ENCODE measurements at places on chromosomes 13 and 19.

GRCh38 chr19:18317961-18318800 is 4.7 kb downstream of the LSM4 start:
- no peak for DNase-seq

GRCh38 chr19:16626796-16627192 is 1.2 kb downstream of the MED26 start:
- no peak for DNase-seq

- peak; percentile 46 for DNase-seq
Measured at GRCh38 chr19:55676383-55676782, 1.4 kb downstream of the EPN1 start.

- peak; percentile 37 for DNase-seq
Measured at GRCh38 chr13:113550453-113550852, 34.1 kb upstream of the TFDP1 start.

DNA sequence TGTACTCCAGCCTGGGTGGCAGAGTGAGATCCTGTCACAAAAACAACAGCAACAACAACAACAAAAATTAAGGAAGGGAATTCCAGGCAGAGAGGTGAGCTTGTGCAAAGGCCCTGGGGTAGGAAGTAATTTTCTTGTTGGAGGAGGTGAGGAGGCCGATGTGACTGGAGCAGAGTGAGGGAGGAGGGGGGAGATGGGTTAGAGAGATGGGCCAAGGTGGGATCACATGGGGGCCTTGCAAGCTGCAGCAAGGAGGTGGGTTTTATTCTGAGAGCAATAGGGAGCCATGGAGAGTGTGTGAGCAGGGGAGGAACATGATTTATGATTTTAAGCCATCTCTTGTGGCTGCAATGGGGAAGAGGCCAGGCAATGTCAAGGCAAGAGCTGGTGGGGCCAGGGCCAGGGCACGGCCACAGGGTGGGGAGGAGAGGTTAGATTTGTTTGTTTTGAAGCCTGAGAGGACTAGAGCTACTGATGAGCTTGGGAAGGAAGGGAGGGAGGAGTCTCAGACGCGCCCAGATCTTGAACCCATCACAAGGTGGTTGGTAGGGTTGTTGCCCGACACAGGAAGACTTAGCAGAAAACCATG is 12.5 kb upstream of the COMP start:
- DNase-seq = no peak

DNA sequence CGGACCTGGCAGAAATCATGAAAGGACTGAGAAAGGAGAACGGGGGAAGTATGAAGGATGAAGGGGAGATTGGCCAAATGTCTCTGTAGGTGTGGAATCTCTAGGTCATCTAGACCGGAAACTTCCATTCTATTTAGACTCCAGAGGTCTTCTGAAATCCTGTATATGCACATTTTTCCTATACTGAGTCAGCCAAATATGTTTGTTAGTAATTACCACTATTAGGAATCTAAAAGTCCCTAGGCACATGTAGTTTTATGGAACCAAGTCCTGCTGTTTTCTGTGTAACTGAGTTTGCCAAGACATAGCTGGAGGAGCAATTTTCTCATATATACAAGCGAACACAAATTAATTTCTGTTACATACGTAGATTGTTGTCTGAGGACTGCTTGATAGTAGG is 498.1 kb downstream of the GPC5 start:
- DNase-seq = no peak

- DNase-seq = no peak
Measured at GRCh38 chr19:5877882-5878281, 7.5 kb upstream of the FUT5 start.

DNA sequence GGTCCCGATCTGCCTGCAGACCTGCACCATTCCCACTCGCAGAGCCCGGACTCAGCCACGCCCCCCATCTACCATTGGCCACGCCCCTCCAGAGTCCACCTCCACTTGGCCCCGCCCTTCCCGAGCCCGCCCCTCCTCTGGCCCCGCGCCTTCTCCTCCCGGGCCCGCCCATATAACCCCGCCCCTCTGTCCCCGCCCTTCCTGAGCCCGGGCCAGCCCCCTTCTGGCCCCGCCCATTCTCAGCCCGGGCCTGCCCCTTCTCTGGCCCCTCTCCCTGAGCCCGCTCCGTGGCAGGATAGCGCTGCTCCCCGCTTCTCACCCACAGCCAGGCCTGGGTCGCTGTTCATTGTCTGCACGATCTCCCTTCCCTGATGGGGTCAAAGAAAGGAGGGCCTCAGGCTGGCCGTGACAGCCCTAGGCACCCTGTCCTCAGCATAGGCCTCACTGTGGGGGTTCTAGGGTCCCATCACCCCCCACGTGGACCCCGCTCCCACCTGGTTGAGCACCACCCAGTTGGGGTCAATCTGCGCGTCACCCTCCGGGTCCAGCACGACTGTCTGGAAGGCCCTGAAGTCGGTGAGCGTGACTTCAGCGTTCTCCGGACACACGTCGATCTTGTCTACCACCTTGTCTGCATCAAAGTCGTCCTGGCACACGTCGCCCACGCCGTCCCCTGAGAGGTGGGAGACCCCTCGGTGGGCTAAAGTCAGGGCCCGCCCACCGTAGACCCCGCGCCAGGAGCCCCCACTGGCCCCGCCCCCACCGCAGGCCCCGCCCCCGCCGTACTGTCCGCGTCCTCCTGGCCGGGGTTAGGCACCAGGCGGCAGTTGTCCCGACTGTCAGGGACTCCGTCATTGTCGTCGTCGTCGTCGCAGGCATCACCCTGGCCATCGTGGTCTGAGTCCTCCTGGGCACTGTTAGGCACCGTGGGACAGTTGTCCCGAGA is 5.7 kb downstream of the COMP start:
- DNase-seq = peak; percentile 46

DNA sequence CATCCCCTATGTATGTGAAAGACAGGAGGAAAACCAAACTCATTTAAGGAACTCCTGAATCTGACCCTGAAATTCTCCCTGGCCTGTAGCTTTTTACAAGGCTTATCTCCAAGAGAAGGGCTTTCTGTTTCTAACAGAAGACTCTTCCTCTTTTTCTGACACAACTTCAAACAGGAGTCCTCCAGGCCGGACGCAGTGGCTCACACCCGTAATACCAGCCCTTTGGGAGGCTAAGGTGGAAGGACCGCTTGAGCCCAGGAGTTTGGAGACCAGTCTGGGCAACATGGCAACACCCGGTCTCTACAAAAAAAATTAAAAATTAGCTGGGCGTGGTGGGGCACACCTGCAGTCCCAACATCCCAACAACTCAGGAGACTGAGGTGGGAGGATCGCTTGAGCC is 41.9 kb downstream of the CARS2 start:
- no peak for DNase-seq

DNA sequence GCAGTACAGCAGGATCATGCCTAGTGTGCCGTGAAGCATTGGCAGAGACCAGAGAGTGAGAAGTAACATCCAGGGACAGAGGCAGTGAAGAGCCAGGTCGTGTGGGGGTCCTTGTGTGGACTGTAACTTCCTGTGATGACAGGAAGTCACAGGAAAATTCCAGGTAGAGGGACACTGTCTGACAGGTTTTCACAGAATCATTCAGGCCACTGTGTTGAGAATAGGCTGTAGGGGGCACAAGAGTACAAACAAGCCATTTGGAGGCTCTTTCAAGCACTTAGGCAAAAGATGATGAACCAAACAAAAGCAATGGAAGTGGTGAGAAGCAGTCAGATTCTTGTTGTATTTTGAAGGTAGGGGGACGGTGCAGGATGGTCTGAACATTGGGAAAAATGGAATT is 46.4 kb downstream of the N4BP2L1 start:
- DNase-seq = peak; percentile 45

GRCh38 chr19:13104360-13104847 is 1.7 kb upstream of the LYL1 start:
- no peak for DNase-seq

DNA sequence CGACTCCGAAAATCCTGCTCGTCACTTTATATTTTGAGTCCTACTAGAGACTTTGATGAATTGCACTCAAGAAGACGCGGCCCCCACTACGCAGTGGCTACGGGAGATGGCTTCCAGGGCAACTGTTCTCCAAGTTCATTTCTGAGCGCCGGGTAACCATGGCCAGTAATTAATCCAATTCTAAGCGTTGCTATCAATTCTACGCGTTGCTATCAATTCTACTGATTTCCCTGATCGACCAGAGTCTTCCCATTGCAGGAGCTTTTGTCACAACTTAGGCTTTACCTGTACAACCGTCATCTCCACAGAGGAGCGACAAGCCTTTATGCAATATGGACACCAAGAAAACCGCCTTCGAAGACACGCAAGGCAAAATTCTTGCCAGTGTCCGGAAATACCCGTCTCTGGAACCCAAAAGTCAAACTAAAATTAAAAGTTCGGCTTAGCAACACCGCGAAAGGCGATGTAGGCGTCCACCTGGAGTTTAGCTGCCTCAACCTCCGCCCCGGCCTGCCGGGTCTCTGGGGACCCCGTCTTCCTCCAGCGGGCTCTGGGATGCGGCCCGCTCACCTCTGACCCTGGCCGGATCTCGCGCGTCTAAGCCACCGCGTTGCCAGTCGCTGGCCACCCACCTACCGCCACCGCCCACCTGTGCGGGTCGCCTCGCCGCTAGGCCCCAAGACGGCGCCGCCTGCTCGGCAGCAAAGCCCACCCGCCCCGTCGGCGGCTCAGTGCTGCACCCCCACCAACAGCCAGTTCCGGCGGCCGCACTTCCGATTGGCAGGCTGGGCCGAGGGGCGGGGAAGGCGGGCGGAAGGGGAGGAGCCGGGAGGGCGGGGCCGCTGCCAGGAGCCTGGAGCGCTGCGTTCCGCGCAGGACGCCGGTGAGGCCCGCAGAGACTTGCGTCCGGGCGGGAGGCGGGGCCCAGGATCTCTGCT is at the start of gene SUPT20H:
TSS of gene SUPT20H (minus strand) at position 779 of the 938 bp plus-strand sequence. CDS start 8,198 bp downstream, outside the sequence.
- peak; percentile 92 for DNase-seq

- DNase-seq = no peak
Measured at GRCh38 chr13:95137096-95137495, 164.2 kb downstream of the ABCC4 start.

DNA sequence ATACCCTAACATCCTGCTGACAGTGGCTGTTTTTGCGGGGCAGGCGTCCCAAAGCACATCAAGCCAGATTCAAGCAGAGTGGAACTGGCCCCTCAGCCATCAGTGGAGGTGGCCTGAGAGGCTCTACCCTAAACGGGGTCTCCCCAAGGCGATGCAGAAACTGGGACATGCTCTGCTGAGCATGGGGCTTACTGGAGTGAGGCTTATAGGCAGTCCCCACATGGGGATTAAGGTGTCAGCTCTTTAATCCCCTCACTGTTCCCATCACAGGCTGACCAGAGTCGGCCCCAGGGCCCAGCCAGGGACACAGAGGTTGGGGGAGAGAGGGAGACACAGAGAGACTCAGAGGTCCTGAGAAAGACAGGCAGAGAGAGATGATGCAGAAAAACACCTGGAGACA is 17.0 kb downstream of the CYP2F1 start:
- DNase-seq = no peak

- peak; percentile 68 for DNase-seq
Measured at GRCh38 chr13:30810261-30810701, 74.9 kb downstream of the ALOX5AP start.

DNA sequence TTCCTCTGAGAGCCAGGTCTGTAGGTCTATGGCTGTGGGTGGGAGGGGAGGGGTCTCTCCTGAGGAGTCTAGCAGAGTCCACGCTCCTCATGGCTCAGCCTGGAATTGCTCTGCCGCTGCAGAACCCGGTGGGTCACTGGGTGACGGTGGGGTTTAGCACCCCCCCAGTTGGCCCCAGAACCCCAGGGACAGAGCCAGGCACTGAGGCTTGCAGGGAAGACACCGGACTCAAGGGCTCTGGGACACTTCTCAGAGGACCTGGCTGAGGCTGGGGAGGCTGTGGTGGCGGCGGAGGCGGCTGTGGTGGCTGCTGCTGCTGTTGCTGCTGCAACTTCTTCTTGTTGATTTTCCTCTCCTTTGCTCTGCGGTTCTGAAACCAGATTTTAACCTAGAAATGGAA is 6.1 kb downstream of the CDX2 start:
- DNase-seq = no peak

- peak; percentile 16 for DNase-seq
Measured at GRCh38 chr19:21322528-21322927, 6.7 kb downstream of the ZNF708 start.

DNA sequence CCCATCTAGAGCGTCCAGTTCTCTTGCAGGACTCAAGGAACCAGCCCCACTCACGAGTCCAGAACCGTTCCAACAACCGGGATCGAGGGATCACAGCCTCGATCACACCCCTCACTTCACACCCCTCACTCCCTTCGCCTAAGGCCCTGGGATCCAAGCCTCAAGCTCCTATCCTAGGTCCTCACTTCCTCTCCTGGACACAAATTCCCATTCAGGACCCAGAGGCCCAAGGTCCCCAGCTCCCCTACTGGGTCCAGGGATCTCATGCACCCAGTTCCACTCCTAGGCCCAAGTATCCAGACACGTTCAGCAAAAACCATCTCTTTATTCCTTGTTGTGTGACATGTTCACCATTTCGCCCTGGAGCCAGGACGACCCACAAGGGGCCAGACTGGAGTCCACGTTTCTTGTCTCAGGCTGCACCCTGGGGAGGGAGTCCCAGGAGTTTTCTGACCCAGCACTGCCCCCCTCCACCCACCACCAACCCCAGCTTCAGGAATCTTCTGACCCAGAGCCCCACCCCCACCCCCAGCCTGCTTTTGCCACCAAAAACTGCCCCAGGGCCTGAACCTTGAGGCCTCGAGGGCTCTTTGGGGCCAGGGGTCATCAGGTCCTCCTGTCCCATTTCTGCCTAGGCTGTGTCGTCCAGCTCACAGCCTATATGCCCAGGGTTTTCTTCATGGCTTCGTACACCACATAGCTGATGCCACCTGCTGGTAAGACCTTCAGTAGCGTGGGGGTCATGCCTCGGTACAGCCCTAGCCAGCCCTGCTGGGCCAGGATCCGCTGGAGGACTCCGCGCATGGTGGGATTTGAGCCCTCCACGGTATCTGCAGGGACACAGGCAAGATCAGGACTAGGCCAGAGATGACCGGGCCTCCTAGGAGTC is 1.4 kb upstream of the KHSRP start:
- DNase-seq = no peak

DNA sequence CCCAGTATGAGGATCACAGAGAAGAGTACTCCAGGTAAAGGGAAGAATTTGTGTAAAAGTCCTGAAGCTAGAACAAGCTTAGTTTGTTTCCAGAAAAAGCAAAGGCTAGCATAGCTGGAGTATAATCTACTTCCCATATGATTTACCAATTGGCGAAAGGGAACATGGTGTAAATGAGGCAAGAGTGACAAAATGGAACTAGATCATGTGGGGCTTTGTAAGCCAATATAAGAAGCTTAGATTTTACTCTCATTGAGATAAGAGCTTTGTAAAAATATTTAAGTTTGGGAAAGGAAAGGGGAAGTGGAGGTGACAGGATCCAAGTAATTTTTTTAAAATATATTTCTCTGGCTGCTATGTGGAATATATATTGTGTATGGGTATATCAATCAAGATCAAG is 234.9 kb downstream of the KCTD12 start:
- no peak for DNase-seq

DNA sequence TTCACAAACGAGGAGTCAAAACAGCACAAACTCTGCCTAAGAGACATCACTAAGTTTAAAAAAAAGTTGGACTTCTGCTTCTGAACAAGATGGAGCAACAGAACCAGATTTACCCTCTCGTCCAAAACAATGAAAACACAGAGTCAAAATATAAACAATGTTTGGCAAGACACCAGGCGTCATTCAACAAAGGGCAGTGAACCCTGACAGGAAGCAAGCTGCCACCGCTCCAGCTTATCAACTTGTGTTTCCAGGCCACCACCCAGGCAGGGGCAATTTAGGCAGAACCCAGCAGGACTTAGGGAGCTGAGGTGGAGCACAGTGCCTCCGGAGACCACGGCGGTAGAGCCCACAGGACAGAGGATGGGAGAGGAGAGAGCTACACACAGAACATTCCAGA is 8.6 kb upstream of the NAPA start:
- DNase-seq = no peak

All from G401 (cell line).